NCI-H1417 (cell line): ENCODE measurements at places on chromosomes 12 and 14.
A peak's percentile ranks its signal among the peaks of the same experiment; 100 is the strongest.

DNA sequence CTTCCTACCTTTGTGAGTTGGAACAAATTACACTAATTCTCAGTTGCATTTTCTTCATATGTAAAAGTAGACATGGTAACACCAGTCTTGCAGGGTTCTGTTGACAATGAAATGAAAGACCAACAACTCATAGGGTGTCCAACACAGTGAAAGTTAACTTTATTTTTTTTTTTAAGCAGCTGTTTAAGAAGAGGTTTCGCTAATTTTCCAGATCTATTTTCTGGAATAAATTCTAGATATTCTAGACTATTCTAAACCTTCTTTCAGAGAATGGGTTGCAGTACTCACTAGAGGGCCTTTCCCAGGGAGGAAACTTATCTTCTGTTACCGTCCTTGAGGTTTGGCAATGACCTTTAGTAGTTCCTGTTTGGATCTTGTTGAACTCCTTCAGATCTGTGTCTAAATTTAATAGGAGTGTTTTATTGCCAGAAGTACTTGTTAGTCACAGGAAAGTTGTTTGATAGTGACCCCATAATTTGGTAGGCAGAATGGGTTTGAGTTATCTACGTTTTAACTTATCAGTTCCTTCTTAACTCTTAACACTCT, 2.8 kb upstream of the ART4 start:
- no peak for DNase-seq

DNA sequence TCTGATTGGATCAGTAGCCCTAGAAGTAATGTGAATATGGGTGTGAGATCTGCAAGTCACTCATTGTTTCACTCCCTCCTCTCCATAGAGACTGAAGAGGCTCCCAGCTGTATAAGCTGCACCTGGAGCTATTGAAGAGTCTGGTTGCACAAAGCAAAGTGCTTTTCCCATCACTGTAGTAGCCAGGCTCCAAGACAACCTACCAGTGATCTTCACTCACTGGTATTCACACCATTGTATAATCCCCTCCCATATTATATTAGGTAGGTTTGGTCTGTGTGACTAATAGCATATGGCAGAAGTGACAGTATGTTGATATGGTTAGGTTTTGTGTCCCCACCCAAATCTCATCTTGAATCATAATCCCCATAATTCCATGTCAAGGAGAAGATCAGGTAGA, 64.4 kb downstream of the ZFC3H1 start:
- DNase-seq: peak; percentile 31

DNA sequence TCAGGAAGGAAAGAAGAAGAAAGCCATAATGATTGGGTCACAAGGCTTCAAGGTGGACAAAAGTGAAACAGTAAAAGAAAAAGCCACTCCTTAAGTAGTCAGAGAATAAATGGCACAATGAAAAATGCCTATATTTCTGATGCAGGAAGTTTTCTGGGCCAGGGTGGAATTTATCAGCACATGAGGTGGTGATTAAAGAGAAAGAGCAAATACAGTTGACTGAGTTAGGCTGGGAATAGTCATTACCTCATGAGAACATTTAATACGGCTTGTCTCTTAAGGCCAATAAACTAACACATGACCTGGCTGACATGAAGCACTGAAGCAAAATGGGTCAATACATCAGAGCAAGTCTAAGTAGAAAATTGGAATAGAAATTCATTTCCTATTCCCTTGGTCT, 499.7 kb downstream of the TMTC2 start:
- DNase-seq: no peak

GRCh38 chr14:21924479-21924878, 250.9 kb upstream of the OR4E1 start:
- DNase-seq: no peak

DNA sequence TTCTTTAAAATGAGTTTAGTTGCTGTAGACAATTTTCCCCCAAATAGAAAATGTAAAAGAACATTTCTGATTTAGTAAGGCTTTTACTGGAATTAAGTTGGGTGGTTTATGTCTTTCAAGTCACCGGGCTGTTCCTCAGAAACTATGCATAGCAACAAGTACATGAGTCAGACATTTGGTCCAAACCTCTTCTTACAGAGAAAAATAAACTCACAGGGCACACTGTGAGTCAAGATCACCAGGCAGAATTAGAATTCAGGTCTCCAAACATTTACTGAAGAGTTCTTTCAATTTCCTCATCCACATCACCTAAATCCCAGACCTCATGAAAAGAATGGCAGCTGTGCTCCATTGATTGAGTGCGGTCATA, 476.1 kb upstream of the SOX5 start:
- DNase-seq: no peak

DNA sequence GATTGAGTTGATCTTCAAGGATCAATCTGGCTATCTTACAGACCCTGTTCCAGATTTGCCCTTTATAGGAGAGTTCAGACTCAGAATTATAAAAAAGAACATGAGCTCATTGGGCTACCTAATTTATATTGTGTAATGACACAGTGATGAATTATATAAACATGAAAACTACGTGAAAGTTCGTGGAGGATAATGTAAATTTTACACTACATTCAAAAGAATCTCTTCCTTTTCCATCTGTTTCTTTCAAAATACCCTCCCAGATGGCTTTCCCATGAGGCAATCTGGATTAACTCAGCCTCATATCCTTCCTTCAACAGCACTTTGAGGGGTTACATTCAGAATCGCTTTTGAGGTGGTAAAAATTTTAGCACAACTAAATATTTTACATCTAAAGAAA, 129.3 kb downstream of the HMGA2 start:
- no peak for DNase-seq

DNA sequence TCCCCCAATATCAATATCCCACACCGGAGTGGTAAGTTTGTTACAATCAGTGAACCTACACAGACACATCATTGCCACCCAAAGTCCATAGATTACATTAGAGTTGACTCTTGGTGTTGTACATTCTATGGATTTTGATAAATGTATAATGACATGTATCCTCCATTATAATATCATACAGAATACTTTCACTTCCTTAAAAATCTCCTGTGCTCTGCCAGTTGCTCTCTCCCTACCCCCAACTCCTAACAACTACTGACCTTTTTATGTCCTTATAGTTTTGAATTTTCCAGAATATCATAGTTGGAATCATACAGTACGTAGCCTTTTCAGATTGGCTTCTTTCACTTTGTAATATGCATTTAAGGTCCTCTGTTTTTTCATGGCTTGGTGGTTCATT, 48.4 kb downstream of the SLC4A8 start:
- no peak for DNase-seq

DNA sequence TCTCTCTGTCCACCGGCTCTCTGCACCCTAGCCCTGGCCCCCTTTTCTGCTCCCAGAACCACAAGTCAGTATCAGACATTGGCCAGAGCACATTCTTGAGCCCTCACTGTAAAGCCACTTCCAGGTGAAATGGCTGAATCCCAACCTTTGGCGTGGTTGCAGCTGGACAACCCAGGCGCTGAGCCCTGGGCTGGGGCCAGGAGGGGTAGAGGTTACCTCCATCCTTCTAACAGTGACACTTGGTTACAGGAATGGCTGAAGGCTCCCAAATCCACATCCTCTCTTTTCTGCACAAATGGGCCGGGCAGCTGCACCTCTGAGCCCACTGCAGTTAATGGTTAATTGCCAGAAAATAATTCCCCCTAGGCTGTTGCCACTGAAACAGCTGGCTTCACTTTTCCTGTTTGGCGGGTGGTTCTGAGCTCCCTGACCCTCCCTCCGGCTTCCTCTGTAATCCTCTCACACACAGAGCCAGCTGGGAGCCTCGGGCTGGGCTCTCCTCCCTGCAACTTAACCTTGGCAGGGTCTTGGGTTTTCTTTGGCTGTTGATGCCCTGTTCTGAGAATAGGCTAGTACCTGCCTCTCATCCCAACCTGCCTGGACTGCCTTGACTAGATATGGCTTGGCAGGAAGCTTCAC, 44.1 kb downstream of the TSPAN11 start:
- DNase-seq: peak; percentile 87

- DNase-seq: no peak
These were observed 98.4 kb downstream of the EFCAB11 start for GRCh38 chr14:89855961-89856656.
